Smooth muscle cell of bladder (primary cell): ENCODE measurements at places on chromosomes 5 and 9. TPM values are rescaled to one million over a fixed set of nuclear protein-coding genes. Genes with fewer than 3 reads are reported as not detected.

HTR1A gene
- total RNA-seq = not detected in 2 replicates

TAF1L gene
- total RNA-seq = under 0.01 TPM in 1 of 2 replicates, not detected in the other

KIF4B gene
- under 0.01 TPM in 1 of 2 replicates, not detected in the other for total RNA-seq

GPR107 gene
- total RNA-seq = 20.8 and 21.4 TPM in 2 replicates

CDK5RAP2 gene
- total RNA-seq = 20.8 and 27.5 TPM in 2 replicates

TLX3 gene
- total RNA-seq = not detected in 2 replicates

PTPN3 gene
- total RNA-seq = under 0.01 and 0.57 TPM in 2 replicates

PCDH1 gene
- 0.55 and 1.00 TPM in 2 replicates for total RNA-seq

ZNF454 gene
- total RNA-seq = 1.5 and 2.1 TPM in 2 replicates

OCLN gene
- total RNA-seq = 0.37 and 0.43 TPM in 2 replicates

FAT2 gene
- under 0.01 TPM in 2 replicates for total RNA-seq

SUSD3 gene
- 1.1 and 1.6 TPM in 2 replicates for total RNA-seq

C5orf58 gene
- total RNA-seq = not detected in 2 replicates

HAVCR2 gene
- total RNA-seq = under 0.01 and 0.09 TPM in 2 replicates

SPINK6 gene
- total RNA-seq = 3.1 and 15.6 TPM in 2 replicates

SMIM27 gene
- total RNA-seq = 2.7 and 3.4 TPM in 2 replicates

CORO2A gene
- 0.28 and 0.57 TPM in 2 replicates for total RNA-seq

PCDHGA3 gene
- total RNA-seq = 0.85 and 1.4 TPM in 2 replicates

ENTPD8 gene
- total RNA-seq = not detected in 2 replicates
